ENCODE measurements at places on chromosomes 5 and 9.

DNA sequence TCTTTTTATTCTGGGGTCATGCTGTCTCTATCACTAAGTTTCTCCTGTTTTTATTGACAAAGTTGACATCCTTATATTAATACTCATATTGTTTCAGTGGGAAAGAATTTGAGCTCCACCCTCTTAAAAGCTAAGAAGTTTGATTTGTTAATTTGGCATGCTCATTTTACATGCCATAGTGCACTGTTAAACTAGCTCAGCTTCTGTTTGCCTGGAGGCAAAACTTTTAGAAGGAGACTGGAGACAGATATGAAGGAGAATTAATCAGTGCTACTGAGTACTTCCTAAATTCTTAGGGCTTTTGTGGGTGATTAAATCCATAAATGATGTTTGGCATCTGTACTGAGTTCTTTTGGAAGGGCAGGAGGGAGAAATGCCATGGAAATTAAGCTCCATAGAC lies 138.9 kb downstream of the NTRK2 start:
- no peak for ATAC-seq

GRCh38 chr9:12759761-12760160 lies 15.1 kb upstream of the LURAP1L start:
- no peak for ATAC-seq

DNA sequence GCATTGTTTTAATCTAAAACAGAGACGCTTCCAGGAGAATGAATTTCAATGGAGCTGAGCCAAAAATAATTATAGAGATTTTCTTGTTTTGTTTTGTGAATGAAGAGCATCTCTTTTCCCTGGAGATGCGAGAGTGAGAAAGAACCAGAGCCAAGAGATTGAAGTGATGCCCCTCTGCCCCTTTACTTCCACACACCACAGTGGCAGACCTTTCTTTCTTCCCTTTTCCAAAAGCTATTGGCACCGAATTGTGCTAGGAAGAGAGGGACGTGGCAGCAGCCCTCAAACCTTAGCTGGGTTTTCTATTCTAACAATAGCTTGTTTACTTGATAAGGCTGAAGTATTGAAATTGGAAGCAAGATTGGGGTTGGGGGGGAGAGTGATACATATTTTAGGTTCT lies 133.0 kb upstream of the TMEM161B start:
- no peak for ATAC-seq

GRCh38 chr5:158747816-158748432 lies 351.8 kb downstream of the EBF1 start:
- no peak for ATAC-seq

DNA sequence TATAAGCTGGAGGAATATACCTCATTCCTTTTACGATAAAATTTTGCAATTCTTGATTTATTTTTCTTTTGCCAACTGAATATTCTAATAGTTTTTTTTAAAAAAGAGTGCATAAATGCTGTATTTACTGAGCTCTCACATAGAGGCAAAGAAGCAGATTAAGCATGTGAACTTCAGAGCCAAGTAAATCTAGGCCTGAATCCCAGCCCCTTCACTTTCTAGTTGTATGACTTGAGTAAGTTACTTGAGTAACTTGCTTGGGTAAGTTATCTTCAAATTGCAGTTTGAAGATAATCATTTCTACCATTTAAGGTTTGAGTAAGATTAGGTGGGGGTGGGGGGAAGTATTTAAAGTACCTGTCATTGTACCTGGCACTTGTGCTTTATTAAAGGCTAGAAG lies 21.8 kb downstream of the LURAP1L start:
- ATAC-seq = no peak

DNA sequence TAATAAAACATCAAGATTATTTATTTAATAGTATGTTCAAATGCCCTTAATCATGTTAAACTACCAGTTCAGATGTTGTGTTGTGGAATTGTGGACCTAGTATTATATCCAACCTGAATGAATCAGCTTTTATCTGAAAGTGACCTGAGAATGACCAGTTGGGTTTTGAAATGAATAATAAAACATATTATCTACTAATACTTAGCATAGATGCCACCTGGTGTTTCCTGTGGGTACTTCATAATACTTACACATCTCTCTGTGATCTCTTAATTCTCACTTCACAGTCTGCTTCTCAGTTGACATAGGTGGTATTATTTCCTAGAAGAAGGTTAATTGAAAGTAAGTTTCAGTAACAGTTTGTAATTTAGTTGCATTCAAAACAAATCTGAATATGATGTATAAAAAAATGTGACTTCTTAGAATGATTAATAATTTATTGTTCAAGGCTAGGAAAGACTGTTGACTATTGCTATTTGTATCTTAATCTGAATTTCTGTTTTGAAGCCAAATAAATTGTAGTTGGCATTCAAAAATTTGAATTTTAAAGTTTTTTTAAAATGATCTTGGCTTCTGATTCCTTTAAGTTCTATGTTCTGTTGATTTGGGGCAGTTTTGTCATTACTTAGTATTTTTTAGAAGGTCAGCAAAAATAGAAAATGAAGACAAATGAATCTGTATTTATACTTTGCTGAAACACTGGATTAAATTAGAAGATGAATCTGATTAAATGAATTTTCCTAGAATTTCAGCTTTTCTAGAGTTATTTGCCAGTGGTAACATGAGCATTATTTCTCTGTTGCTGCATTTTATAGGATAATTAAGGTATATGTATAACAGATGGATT lies 48.2 kb downstream of the KIF2A start:
- peak; percentile 45 for ATAC-seq

- ATAC-seq = no peak
Observed at GRCh38 chr5:30581198-30581935, 612.1 kb upstream of the CDH6 start.

GRCh38 chr9:90972057-90972456 lies 170.4 kb downstream of the SYK start:
- ATAC-seq = peak; percentile 65

DNA sequence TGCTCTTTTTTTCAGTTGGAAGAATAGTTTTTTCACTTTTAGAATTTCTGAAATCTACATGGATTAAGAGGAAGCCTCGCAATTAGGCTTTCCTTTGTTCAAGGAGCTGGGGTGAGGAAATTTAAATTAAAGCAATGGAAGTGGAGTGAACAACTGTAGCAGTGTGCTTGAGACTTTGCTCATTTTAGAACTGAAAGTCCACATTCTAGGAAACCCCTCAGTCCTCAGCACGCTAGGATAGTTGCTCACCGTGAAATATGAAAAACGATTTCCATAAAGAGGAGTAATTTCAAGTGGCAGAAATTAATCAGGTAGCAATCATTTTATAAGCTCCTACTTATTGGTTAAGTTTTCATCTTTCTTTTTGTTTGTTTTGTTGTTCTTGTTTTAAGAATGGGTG lies 243.0 kb upstream of the ITGA1 start:
- ATAC-seq = no peak

DNA sequence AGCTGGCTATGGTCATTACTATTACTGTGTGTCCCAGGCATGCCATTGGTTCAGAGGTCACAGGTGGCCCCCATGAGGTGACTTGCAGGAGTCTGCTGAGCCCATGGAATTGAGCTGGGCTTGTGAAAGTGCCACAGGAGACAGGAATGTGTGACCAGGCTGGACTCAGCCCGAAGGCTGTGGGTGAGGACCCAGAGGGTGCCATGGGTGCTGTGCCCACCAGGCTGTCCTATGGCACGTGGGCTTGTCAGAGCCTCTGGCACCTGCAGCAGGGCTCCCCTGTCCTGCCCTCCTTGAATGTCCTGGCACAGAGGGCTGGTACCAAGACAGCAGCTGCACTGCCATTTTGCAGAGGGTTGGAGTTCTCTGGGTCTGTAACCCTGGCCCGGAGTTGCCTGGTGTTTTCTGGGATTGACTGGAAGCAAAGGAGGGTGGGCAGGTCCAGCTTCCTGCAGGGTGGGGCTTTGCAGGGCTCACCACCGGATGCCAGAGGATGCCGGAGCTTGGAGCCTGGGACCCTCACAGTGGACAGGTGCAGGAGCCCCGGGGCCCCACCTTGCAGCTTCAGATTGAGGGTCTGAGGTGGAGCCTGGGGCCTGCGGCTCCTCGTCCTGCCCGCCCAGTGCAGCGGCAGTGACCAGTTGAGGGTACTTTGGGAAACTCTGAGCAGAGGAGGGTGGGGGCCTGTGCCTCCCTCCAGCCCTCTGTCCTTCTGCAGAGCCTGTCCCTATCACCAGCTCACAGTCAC lies 14.2 kb downstream of the COL5A1 start:
- peak; percentile 31 for ATAC-seq

- no peak for ATAC-seq
Observed at GRCh38 chr9:98159301-98159700, 33.1 kb downstream of the CORO2A start.

DNA sequence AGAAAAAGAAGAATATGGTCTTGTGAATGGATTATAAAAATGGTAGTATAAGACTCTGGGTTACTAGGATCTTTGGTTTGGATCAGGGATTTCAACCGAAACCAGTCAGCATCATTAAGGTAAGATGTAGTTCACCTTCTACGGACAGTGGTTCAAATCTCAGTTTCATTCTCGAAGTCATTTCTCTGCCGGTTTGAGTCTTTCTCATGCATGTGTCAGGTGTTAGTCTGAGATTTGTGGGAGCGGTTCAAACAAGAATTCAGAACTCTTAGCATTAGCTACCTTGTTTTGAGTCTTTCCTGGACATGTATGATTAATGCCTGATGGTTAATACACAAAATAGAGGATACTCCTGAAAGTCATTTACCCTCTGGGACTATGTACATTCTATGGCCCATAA lies 735.9 kb upstream of the NUDT12 start:
- no peak for ATAC-seq

DNA sequence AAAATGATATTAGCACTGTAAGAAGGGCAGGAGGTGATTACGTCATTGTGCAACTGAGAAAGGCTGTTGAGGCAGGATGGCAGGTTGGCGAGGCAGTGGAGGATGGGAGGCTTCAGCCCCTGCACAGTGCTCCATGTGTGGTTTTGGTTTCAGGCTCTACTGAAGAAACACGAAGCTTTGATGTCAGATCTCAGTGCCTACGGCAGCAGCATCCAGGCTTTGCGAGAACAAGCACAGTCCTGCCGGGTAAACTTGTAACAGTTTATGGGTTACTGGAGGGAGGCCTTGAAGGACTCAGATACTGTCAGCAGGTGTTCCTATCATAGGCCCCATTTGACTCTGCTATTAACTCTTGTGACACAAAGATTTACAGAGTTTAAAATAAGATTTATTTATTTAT lies 35.1 kb downstream of the SPTAN1 start:
- no peak for ATAC-seq

GRCh38 chr9:31541721-31542281 lies 842.6 kb upstream of the ACO1 start:
- no peak for ATAC-seq

DNA sequence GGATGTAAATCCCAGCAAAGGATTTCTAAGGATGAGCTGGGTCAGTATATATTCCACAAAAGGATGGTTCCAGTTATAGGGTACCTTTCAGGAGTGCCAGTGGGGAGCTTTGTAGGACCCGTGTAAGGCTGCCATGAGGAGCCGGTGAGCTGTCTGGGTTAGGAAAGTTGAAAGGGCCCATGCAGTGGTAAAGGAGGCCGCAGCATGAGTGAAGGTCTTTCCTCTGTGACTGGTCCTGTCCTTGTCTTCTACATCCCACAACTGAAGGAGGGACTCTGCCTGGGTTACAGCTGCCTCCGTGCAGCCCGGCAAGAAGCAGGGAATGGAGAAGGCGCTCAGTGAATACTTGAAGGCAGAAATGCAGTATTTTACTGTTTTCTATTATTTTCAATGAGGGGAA lies 58.9 kb downstream of the HSPA4 start:
- no peak for ATAC-seq

- no peak for ATAC-seq
Observed at GRCh38 chr5:135534609-135535419, 950 bp downstream of the NEUROG1 start.

DNA sequence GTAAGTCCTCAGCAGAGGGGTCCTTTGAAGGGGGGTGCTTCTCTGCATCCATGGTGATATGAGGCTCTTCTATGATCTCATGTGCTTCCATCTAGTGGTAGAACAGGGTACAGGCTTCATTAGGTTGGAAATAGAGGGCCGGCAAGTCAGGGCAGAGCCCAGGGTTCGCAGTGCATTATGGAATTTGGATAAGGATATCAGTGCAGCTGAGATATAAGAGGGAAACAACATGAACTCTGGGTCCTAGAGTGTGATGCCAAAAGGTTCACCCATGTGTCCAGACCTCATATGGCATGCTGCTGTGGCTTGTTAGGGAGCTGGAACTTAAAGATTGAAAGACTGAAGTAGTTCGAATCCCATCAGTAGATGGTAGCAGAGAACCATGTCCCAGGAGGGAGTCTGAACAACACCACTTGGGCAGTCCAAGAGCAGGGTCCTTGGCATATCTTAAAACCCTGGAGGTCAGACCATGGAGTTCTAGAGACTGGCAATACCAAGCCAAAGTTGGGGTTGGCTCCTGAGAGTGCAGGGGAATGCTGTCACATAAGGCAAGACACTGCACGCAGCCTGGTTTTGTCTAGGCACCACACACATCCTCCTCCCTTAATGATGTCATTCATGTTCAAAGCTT lies 2.3 kb downstream of the FAM221B start:
- peak; percentile 65 for ATAC-seq

- no peak for ATAC-seq
Observed at GRCh38 chr5:134769206-134769605, 10.6 kb downstream of the DDX46 start.

DNA sequence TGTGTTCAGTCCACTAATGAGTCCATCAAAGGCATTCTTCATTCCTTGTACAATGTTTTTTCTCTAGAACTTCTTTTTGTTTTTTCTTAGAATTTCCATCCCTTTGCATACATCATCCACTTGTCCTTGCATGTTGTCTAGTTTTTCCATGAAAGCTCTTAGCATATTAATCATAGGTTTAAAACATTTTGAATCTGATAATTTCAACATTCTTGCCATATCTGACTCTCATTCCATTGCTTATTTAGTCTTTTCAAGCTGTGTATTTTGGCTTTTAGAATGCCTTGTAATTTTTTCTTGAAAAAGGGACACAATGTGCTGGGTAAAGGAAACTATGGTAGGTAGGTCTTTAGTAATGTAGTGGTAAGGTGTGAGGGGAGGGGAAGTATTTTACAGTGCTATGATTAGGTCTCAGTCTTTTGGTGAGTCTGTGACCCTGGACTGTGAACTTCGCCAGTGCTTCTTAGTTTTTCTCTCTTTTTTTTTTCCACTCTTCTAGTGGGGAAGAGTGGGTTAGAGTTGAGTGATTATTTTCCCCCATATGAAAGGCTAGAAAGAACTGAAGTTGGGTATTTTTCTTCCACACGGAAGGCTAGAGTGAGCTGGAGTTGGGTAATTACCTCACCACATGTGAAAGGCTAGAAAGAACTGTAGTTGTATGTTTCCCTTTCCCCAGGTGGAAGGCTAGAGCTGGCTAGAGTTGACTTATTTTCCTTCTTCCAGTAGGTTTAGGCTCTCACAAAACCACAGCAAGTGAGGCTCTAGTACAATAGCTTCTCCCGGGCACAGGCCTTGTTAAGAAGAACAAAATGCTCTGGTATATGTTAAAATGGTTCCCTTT lies 172.1 kb downstream of the SNX18 start:
- ATAC-seq = peak; percentile 45

All from stimulated activated memory B cell treated with anti-CD40 and anti-IgM and Interleukin-4, amounts not matched to agents 10 μg/mL and 1 μg/mL and 100 μg/mL, for 72 hours (primary cell).